ENCODE measurements at places on chromosomes 6 and 20.

DNA sequence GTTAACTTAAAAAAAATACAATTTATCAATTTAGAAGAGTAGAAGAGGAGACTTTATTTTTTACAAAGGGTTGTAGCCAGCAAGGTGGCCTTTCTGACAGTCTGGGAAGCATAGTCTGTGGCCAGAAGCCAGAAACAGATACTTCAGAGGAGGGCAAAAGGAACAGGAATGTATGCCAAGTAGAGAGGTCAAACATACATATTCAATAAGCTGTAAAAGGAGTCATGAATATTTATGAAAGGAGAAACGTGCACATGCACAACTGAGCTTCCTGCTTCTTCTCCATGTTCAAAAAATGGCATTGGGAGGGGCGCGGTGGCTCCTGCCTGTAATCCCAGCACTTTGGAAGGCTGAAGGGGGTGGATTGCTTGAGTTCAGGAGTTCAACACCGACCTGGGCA, 43.9 kb upstream of the FAM184A start:
- DNase-seq, result no peak

- no peak for DNase-seq
Observed at GRCh38 chr6:141986457-141986856, 146.3 kb upstream of the GJE1 start.

- DNase-seq, result no peak
Observed at GRCh38 chr20:11676630-11677287, 240.9 kb upstream of the BTBD3 start.

GRCh38 chr6:142694054-142694453, 250.9 kb downstream of the HIVEP2 start:
- DNase-seq, result no peak

DNA sequence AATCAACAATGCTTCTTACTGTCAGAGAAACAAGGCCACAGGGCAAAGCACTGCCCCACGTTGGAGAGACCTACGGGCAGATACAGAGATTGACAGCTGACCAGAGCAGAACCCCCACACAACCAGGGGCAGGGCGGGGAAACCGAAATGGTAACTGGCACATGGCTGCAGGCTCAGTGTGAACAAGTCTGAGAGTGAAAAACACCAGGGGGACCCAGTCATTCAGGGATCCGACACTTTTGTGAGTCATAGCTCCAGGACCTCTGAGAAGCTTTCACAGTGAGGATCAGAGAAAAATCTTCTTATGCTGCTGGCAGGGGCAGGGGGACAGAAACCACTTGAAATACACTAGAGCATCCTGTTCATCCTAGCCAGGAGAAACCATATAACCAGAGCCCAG, 254.2 kb downstream of the C6orf118 start:
- DNase-seq, result no peak

DNA sequence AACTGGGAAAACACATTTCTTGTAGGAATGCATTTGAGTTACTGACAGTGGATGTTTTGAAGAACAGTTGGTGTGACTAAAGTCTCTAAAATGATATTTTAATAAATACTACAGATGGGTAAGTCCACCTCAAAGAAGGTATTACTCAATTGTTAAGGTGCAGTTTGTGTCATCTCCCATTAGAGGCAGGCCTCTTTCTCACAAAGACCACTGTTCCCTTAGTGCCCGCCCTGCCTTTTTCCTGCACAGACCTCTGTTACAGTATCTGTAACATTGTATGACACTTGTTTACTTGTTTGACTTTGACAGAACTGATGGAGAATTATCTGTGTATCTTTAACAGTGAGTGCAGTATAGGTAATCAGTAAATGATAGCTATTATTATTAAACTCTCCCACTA, 5.2 kb upstream of the CRIP3 start:
- no peak for DNase-seq

DNA sequence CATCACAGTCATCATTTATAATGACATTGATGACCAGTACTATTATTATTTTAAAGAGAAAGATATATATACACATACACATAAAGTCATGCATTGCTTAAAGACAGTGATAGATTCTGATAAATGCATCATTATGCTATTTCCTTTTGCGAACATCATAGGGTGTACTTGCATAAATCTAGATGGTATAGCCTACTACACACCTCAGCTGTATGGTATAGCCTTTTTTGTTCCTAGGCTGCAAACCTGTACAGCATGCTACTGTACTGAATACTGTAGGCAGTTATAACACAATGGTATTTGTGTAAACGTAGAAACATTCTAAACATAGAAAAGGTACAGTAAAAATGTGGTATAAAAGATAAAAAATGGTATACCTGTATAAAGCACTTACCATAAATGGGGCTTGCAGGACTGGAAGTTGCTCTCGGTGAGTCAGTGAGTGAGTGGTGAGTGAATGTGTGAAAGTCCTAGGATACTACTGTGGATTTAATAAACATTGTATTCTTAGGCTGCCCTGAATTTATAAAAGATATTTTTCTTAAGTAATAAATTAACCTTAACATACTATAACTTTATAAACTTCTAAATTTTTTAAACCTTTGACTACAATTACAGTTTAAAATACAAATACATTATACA, 23.9 kb downstream of the QKI start:
- no peak for DNase-seq

DNA sequence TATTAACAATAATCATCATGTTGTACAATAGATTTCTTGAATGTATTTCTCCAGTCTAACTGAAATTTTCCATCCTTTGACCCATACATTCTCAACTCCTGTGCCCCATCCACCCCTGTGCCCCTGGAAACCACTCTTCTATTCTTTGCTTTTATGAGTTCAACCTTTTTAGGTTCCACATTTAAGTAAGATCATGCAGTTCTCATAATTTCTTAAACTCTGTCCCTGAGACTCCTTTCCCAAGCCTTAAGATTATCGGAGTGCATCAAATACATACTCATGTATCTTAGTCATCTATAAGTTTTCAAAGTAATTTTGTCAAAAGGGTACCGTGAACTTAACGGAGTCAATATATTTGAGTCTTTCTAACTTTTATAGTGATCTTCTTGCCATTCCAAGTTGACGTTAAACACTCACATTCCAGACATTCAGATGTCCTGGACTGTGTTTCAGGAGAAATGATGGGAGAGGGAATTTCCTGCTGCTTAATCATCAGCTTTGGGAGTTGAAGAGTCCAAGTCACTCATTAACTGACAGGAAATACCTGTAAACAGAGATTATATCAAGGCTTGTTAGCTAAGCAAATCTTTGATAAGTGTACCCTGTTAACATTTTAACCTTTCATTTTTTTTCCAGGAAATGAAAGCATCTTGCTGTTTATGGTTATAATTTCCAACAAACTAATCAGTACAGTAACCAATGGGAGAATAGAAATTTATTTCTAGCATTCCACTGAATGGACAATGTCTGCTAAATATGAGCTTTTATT, 73.3 kb downstream of the ADGRG6 start:
- no peak for DNase-seq

DNA sequence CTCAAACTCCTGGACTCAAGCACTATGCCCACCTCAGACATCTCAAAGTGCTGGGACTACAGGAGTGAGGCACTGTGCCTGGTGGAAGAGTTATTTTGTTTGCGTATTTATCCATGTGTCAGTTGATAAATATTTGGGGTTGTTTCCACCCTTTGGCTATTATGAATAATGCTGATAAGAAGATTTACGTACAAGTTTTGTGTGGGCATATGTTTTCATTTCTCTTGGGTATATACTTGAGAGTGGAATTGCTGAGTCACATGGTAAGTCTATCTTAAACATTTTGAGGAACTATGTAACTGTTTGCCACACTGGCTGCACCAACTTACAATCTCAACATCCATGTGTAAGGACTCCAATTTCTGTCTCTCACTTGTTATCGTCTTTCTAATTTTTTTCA, 200.3 kb downstream of the RNGTT start:
- no peak for DNase-seq

DNA sequence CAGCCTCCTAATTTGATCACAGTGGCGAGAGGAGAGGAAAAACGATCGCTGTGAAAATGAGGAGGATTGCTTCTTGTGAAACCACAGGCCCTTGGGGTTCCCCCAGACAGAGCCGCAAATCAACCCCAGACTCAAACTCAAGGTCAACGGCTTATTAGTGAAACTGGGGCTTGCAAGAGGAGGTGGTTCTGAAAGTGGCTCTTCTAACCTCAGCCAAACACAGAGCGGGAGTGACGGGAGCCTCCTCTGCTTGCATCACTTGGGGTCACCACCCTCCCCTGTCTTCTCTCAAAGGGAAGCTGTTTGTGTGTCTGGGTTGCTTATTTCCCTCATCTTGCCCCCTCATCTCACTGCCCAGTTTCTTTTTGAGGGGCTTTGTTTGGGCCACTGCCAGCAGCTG, 28.7 kb downstream of the SAYSD1 start:
- DNase-seq, result no peak

GRCh38 chr6:52208612-52209011, 22.4 kb downstream of the IL17A start:
- DNase-seq, result no peak

DNA sequence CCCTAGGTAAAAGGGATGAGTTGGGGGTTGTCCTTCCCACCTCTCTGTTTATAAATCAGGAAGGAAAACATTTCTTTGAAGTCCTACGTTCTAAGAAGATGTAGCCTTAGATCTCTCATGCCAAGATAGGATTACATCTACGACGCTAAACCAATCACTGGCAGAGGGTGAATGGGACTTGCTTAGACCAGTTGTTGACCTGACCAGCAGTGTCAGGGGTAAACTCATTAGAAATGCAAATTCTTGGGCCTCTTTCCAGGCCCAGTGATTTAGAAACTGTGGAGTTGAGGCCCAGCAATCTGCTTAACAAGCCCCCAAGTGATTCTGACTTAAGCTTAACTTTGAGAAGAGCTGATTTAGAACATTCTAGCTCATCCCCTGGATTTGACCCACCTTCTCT, 147.1 kb upstream of the THEMIS start:
- DNase-seq, result no peak

- no peak for DNase-seq
Observed at GRCh38 chr6:5300206-5300764, 39.0 kb downstream of the FARS2 start.

DNA sequence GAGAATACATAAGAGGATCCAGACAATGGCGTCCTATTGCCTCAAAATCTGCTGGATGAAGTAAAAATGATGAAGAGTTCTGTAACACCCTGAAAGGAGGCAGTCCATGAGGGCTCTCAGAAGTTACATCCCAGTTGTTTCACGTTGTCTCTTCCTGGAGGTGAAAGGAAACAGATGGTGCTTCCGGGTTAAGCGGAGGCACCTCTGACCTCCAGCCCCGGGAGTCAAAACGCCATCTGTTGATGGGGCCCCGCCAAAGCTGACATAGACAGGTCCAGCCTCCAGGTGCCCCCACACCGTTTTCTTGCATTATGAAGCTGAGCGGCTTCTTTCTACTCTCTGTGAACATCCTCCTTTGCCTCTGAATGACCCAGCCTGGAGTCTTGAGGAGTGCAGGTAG, 9.5 kb downstream of the SEMG2 start:
- no peak for DNase-seq

GRCh38 chr6:26022132-26022472, 59.5 kb downstream of the TRIM38 start:
- DNase-seq, result no peak

DNA sequence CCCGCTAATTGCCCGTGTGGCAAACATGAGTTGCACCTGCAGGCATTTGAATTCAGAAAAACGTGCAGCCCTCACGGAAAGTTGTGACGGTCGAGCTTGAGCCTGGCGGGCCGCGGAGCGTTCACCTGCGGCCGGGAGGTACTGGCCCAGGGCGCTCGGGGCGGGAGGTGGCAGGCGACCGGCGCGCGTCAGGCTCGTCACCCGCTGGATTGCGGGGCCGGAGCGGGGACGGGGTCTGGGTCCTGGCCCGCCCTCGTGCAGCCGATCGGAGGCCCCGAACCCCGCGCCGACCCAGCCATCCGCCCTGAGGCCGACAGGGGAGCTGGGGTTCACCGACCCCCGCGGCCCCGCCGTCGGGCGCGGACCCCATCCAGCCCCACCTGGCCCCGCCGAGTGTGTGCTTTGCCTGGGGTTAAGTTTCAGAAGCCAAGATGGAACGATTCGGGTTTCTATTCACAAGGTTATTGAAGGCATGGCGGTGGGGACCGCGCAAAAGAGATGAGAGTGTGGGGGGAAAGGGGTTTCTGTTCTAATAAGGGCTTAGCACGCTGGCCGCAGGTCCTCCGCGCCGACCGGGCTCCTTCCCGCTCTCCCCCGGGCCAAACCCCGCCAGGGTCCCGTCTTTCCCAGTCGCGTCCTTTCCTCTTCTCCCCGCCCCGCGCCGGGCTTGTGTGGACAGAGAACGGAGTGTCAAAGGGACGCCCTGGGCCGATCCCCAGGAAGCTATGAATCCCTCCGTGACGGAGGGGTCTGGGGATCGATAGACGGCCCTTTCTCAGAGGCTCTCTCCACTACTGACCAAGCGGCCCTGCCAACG, 1.6 kb upstream of the HEY2 start:
- no peak for DNase-seq

- no peak for DNase-seq
Observed at GRCh38 chr20:13180986-13181889, 39.8 kb upstream of the ISM1 start.

- no peak for DNase-seq
Observed at GRCh38 chr6:85678026-85678601, 35.4 kb upstream of the SYNCRIP start.

DNA sequence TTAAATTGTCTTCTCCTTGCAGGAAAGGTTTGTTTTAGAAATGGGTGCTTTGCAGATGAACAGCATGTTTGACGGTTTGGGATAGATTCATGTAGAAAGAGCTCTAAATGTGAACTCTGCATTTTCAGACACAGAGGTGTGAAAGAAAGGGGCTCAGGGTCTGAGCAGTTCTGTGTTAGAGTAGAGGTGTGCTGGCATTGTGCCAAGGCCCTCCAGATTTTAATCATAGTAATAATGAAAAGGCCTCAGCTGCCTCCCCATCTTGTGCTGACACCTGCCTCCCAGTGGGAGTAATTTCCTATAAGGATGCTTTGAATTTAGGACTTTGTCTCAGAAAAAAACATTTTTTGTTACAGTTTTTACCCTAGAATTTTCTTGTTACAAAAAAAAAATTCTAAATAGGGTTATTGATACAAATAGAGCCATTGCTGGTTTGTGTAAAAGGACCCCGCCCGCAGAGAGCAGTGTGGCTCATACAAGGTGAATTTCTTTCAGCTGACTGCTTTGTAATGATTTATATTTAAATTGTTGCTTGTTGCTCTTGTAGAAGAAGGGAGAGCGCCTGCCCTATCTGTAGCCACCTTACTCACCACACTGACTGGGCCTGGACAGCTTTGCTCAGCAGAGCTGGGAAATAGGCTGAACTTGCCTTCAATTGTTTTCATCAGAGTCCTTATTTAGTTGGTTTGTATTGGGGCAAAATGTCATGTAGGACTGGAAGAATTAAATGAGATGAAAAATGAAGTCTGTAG, 294.5 kb downstream of the ZFAND3 start:
- DNase-seq, result no peak

GRCh38 chr6:132446141-132446854, 45.0 kb upstream of the MOXD1 start:
- DNase-seq, result no peak
